ENCODE measurements at places on chromosomes 2 and 18.
A peak's percentile ranks its signal among the peaks of the same experiment; 100 is the strongest.

DNA sequence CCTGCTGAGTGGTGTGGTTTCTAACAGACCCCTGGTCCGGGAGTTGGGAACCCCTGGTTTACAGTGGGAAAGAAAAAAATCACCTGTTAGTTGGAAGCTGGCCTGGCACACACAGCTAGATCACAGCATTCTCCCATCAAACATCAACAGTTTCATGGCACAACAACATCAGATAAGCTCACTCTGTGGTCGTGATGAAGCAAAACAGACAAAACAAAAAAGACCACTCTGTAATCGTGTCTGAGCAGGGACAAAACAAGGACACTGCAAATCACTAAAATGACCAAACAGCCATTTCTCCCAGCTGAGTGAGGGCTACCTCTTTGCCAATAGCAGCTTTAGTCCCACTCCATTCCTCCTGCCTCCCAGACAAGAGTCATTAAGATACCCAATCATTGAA, 9.0 kb upstream of the IMPACT start:
- DNase-seq: no peak

DNA sequence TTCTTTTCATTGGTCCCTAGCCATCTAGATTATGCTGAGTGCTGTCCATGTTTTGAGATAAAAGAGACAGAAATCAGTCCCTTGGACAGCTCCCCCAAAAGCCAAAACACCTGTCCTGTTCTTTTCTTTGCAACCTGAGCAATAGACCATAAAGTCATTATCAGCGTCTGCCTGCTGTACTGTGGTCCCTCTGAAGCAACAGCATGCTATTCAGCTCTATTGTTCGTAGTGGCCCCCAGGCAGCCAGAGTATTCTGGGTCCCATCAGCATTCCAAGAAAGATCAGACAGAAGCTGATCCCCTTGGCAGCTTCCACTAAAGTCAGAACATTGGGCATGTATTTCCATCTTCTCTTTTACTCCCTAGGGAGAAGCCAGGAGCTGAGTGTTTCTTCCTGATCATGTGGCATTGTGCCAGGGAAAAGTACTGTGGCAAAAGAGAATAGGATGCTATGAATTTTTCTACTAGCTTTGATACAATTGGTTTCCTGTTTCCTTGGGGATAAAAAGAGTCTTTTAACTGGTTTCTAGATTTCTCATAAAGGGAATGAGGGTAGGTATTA, 33.6 kb upstream of the ZSWIM2 start:
- DNase-seq: no peak

DNA sequence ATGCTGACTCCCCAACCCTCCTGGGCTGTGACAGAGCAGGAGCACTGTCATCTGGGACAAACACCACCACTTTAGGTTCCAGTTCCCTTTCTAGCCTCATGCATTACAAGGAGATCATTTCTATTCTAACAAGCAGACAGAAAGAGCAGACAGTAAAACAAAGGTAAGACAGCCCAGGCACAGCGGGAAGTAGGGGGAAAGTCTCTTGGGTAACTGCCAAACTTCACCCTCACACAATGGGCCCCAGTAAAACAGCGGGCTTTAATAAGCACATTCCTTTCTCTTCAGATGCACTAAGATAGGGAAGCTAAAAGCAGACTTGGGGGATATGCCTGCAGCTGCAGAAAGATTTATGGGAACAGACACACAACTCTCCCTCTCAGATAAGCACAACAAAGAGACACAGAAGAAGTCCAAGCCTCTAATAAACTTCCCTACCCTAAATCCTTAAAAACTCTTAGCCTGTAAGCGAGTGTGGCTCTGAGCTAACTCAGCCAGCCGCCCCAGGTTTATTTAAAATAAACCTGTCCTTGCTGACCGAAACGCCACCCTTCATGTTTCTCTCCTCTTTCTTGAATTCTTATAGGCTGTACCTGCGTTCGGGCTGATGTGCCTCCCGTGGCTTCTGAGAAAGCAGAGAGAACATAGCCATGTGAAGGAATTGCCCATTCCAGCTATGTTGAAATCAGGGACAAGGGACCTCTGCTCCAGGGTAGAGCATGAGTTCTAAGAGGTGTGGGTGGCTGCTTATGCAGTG, 726.8 kb upstream of the DDX18 start:
- no peak for DNase-seq

DNA sequence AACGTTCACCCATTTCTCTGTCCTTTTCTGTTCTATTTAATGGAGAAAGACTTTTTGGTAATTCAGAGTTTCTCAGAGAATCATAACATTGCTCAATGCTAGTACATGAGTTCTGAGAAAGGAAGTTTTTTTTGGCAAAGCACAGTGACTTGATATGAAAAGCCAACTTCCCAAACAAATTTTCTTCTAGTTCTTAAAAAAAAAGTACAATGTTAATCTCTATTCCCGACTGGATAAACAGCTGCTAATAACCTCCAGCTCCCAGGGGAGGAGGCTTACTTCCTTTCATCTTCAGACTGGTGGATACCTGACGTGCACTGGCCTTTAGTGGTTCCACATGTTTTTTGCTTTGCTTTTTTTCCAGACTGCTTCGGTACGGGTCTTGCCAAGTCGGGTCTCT, 284.6 kb upstream of the CCDC68 start:
- DNase-seq: no peak

DNA sequence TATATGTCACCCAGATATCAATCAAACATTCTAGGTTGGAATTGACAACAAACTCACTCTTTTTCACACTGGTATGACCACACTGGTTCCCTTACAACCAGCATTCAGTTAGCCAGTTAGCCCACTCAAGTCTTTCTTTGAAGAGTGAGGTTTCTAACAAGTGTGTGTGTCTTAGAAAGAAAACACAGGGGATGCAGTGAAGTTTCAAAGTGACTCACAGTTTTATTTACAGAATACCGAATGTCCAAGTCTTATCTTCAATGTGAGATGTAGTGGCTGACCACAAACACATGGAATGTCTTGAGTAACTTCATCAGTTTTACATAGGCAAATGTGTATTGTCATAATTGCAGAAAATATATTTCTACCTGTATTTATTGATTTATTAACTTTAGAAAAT, 274.7 kb upstream of the HNMT start:
- DNase-seq: no peak

DNA sequence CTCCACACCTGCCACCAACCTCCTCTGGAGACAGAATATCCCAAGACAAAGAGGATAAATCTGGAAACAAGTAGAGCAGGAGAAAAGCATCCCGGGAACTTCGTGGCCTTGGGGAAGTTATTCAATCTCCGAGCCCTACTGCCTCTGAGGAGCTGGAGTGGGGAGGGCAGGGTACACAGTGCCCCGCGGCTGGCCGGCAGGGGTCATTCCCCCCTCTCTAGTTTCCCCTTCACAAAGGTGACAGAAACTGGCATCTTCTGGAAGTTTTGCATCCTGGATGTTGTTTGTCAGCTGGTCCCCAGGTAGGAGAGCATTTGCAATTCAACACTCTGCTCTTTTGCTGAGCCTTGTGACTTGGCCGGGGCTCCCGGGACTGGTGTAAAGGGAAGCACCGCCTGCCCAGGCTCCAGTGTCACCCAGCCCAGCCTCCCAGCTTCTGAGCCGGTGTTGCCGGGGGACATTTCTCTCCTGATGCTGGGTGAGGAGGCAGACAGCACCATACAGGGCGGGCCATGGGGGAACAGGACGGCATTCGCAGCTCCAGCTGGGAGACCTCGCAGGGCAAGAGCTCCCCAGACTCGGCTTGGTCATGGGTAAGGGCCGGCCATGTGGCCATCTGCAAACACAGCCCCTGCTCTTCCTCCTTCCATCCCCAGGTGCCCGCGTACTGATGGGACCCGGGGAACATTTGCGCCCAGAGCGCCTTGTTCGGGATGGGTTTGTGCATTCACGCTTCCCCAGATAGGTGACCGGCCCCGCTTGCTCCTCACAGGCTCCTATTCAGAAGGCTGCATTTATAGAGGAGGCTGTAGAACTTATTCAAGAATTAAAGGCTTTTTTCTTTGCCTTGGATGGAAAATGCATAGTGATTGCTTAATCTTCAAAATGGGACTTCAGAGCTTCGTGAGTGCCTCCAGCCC, 7.4 kb upstream of the NTSR2 start:
- DNase-seq: no peak

DNA sequence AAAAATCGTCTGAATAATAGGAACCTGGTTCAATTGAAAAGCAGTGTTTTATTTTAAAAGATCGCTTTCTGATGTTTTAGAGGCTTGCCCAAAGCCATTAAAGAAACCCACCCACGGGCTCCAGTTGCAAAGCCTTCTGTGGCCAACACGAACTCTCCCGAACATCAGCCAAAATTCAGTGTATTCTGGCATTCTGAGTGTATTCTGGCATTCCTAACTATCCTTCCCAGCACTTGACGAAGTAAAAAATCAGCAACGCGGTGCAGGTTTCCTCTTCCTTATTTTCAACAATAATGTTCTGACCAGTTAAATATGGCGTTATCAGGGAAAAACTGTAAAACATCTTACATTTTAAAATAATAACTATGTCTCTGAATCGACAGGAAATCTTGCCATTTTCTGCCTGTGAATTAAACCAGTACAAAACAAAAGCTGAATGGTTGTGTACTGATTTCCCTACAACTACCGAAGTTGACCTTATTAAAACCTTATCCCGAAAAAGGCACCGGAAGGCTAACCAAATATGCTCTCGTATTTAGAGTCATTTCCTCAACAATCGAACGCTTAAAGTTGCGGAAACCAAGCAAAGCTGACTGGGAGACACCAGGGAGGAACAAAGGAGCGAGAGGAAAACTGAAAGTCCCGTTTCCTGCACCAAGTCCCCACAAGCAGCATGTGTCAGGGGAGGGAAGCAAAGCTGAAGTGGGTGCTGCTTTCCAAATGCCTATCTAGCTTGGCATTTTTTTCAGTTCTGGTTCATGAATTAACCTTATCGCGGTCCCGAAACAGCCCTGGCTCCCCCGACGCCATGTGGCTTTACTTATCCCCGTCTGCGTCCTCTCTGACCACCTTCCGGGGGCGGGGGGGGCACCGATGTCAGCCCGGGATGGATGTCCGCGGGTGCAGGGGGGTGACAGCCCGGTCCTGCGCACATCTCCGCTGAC, 44.3 kb downstream of the ZNF516 start:
- DNase-seq: peak; percentile 93

- DNase-seq: no peak
These were observed 3.2 kb downstream of the NOSTRIN start for GRCh38 chr2:168805615-168806014.

- DNase-seq: no peak
These were observed 62.6 kb downstream of the KLF7 start for GRCh38 chr2:207103132-207103531.

DNA sequence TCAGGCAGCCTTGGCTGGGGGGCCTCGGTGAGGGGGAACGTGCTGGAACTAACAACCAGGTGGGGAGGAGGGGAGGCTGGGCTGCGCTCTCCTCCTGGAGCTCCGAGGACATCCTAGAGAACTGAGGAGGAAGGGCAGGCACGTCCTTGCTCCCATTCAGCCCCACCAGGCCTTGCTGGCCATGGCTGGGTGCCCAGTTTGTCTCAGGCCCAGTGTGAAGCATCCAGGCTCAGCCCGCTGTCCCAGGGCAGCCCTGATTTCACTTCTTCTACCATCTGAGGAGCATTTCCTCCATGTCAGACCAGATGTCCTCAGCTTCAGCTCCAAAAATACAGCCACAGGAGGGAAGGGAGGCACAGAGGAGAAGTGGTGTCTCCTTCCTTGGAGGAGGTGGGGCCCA, 125.4 kb downstream of the CELF4 start:
- DNase-seq: no peak

DNA sequence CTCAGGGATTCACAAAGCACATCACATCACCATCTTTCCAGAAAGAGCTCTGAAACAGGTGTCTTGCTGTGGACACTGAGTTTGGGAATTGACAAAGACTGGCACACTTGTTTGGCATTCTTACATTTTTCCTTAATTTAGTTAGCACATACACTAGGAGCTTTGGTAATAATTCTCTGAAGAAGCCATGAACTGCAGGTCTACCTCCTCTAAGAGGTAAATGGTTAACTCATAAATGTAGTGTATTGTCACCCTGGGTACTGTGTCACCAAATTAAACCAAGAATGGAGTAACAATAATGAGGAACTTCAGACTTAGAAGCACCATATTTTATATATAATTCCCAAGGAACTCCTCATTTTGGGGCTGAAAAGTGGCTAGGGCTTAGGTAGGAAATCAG, 22.6 kb downstream of the EIF4E2 start:
- no peak for DNase-seq

GRCh38 chr2:236673823-236674185, 104.2 kb downstream of the ACKR3 start:
- no peak for DNase-seq

GRCh38 chr2:56287974-56288373, 104.2 kb downstream of the CCDC85A start:
- no peak for DNase-seq

DNA sequence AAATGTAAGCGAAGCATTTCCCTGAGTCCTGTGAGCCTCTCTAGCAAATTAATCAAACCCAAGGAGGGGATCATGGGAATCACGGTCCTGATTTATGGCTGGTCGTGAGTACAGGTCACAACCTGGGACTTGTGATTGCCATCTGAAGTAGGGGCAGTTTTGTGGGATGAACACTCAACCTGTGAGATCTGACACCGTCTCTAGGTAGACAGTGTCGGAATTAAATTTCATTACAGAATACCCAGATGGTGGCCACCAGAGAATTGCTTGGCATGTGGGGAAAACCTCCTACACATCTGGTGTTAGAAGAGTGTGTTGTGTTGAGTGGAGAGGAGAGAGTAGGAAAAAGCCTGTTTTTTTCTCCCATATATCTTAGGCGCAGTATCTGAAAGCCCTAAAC, 12.5 kb downstream of the CAPN14 start:
- DNase-seq: no peak

DNA sequence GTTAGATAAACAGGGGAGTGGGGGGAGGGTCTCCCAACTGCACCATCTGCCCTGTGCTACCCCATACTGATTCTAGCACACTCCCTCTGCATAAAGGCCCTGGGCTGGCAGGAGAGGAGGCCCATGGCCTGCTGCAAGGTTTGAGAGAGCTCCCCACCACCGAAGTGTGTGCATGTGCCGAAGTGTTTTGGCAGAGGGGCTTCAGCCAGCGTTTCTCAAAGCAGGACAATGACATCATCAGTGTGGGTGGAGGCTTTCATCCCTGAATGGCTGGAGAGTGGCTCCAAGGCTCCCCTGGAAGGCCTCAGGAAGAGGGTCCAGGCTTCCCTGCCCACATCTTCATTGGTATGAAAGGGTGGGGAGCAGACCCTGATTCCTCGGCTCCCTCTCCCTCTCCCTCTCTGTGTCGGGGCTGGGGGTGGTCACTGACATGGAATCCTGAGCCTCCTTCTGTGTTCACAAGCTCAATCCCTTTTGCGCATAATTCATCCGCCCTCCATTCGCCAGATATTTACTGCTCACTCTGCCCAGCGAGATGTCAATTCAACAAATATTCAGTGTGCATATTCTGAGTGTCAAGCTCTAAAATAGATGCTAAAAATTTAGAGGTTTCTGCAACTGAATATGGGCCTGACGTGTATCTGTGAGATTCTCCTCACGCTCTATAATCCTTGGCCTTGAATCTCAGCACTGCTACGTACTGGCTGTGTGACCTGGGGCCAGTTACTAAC, 122.1 kb downstream of the CELF4 start:
- DNase-seq: no peak

GRCh38 chr18:46156124-46156745, 52.0 kb downstream of the HAUS1 start:
- DNase-seq: no peak

Measured in suppressor macrophage treated with lipopolysaccharide for 4 hours (primary cell).